SK-N-SH (cell line): ENCODE measurements at places on chromosomes 6 and 20.

DNA sequence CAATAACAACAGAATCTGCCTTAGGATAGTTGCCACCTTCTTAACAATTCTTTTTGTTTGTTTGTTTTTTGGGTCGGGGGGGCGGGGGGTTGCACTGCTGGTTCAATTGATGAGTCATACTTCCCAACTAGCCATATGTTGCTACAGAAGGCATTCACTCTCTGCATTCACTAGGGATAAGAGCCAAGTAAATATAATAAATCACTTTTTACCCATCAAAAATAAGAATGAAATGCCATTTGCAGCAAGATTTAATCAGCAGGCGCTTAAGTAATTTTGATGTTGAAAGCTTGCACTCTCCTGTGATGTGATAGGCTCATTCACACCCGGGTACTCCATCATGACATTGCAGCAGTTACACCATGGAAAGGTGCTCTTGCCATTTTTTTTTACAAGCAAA lies 209.8 kb downstream of the HIVEP2 start:
- DNase-seq, result no peak

- DNase-seq, result no peak
These were observed 143.2 kb upstream of the SNX9 start for GRCh38 chr6:157679605-157680580.

- no peak for DNase-seq
These were observed 110.1 kb upstream of the HS3ST5 start for GRCh38 chr6:114452785-114453401.

DNA sequence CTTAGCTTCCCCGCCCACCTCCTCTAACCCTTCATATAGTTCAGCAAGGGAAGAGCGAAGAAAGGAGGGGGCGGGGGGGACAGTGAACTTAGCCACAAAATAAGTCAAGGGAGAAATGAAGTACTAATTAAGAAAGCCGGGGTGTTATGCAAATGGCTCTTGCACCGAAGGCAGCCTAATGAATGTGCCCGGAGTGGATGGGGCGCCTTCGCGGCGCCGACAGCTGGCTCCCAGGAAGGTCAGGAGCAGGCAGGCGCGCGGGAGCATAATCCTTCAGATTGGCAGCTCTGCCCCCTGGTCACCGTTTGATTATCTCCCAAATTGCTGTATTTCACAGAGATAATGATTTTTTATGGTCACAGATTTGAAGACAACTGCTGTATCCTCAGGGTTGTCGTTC lies 395.1 kb downstream of the TFAP2B start:
- no peak for DNase-seq

DNA sequence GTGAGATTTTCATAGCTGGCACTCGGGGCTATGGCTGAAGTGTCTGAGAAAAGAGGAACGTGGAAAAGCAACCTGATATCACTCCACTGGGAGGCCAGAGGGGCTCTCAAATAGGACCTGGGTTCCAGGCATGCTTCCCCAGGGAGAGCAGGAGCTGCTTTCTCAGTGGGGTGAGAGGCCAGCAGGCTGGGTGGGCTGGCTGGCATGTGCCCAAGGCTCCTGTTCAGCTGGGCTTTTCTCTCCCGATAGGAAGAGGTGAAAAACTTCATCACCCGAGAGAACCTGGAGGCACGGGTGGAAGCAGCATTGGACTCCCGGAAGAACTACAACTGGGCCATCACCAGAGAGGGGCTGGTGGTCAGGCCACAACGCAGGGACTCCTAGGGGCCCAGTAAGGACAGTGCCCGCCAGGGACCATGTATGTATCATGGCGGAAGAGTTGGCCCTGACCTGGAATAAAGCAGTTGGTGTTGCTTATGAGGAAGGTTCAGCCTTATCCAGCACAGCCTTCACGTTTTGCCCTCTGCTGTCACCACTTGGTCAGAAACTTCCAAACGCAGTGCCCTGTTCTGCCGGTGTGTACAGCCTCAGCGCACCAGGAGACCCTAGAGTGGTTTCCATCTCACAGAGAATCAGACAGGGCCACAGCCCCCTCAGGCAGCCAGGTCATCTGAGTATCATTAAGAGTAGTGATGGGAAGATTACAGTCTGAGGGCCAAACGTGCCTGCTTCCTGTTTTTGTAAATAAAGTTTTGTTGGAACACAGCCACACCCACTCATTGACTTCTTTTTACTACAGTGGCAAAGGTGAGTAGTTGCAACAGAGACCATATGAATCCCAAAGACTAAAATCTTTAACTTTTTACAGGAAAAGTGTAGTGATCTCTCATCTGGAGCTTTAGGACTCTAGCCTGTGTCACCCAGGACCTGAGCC lies 1.9 kb downstream of the MRPS26 start:
- no peak for DNase-seq

GRCh38 chr20:29306390-29307072 lies 1950.9 kb upstream of the DEFB115 start:
- DNase-seq, result no peak

- no peak for DNase-seq
These were observed 128.5 kb downstream of the VEGFA start for GRCh38 chr6:43898358-43899131.

- DNase-seq, result no peak
These were observed 52.1 kb downstream of the PTPN1 start for GRCh38 chr20:50562262-50562701.

- no peak for DNase-seq
These were observed 24.1 kb downstream of the CARMIL1 start for GRCh38 chr6:25303254-25303653.

DNA sequence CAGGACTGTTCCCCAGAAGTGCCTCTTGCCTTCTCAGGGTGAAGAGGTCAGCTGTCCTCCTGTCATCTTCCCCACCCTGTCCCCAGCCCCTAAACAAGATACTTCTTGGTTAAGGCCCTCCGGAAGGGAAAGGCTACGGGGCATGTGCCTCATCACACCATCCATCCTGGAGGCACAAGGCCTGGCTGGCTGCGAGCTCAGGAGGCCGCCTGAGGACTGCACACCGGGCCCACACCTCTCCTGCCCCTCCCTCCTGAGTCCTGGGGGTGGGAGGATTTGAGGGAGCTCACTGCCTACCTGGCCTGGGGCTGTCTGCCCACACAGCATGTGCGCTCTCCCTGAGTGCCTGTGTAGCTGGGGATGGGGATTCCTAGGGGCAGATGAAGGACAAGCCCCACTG lies 9.8 kb downstream of the PI16 start:
- DNase-seq, result no peak

- no peak for DNase-seq
These were observed 80.4 kb upstream of the SPTLC3 start for GRCh38 chr20:12928358-12928754.

- no peak for DNase-seq
These were observed 28.8 kb upstream of the HIVEP1 start for GRCh38 chr6:11983306-11983705.
